ENCODE measurements at places on chromosomes 2 and 18.

DNA sequence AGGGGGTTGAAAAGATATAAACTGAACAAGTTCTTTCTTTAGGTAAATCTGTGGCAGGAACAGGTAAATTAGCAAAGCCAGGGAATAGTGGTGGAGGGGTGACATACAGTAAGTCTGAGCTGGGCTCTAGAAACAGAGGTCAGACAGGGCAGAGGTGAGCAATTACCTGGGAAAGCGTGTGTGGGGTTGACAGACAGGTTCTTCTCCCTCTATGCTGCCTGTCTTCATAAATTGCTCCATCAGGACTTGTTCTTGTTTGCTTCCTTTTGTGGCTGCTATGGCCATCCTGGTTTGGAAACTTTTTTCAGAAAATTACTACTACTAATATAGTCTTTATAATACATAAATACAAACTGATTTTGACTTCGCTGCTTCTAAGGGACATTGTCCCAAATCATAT is 3.4 kb upstream of the ANKRD12 start:
- DNase-seq, result no peak

- no peak for DNase-seq
These were observed 69.3 kb upstream of the SEC11C start for GRCh38 chr18:59070181-59070912.

DNA sequence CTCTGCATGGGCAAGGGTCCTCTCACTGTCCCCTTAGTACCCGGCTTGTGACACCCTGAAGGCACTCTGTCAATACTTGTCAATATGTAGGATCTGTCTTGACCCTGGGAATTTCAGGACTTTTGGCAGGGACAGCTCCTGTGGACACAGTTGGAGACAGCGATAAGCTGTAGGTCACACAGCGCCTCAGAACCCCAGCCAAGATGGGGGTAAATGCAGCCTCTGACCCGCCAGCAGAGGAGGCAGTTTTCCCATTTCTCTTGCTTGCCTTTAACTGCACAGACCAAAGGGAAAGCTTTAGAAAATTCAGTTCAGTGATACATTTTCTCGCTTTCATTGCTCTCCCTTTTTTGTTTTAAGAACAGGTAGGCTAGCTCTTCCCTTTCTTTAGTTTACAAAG is 54.8 kb upstream of the KLHL29 start:
- no peak for DNase-seq

GRCh38 chr2:211477537-211478275 is 921.3 kb downstream of the CPS1 start:
- no peak for DNase-seq

- no peak for DNase-seq
These were observed 65.6 kb upstream of the CD302 start for GRCh38 chr2:159863526-159864160.

GRCh38 chr2:290090-290722 is 2.3 kb upstream of the ALKAL2 start:
- DNase-seq, result no peak

DNA sequence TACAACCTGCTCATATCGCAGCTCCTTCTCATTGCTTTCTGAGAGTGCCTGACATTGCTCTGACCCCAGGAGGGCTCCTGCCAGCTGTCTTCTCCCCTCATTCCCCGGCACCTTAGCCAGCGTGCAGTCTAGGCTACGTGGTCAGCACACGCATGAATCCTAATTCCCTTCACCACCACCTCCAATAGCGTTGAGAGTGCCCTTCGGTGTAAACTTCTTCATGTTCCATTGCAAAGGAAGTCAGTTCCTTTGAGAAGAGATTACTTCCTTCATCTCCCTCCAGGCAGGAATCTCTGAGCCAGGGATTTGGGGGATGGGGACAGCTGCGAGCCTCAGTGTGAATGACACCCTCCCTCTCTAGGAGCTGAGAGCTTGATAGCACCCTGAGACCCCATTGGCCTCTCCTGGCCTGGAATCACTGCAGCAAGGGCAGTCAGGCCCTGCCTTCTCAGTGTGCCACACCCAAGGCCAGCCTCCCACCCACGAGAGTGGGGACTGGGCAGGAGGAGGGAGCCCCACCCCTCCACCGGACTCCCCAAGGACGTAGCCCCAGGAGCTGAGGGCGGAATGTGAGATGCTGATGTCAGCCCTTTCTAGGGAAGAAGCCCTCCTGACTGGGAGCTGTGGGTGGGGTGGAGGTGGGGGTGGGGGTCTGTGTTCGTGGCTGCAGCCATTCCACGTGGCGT is 53.4 kb downstream of the SLC66A2 start:
- DNase-seq, result no peak

DNA sequence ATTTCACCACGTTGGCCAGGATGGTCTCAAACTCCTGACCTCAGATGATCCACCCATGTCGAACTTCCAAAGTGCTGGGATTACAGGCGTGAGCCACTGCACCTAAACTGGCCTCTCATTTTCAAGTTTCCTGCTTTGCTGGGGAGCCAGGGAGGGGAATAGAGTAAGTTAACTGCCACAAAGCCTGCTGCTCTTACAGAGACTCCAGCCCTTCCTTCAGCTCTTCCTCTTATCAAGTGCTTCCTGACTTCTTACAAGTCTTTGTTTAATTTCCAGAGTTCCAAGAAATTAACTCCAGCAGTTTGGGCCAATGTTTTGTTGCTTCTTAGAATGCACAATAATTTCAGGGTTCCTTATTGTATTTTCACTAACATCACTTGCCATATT is 24.3 kb upstream of the UBE2F start:
- no peak for DNase-seq

GRCh38 chr2:127421116-127421800 is 3.0 kb downstream of the PROC start:
- no peak for DNase-seq

DNA sequence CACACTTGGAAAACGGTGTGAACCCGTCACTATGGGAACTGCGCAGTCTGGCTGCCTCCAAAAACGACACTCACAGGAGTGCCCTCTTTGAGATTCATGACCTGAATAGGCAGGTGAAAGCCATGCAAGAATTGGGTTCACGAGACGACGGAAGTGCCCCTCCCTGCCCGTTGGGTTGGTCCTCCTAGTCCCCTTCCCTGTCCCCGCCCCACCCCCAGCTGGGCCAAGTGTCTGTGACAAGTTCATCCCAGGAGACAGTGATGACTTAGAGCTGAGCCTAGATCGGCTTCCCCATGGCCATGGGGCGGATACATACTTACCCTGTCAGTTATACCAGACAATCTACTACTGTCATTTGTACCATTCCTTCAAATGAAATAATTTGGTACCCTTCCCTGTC is 1137.7 kb upstream of the CHAC2 start:
- DNase-seq, result no peak

DNA sequence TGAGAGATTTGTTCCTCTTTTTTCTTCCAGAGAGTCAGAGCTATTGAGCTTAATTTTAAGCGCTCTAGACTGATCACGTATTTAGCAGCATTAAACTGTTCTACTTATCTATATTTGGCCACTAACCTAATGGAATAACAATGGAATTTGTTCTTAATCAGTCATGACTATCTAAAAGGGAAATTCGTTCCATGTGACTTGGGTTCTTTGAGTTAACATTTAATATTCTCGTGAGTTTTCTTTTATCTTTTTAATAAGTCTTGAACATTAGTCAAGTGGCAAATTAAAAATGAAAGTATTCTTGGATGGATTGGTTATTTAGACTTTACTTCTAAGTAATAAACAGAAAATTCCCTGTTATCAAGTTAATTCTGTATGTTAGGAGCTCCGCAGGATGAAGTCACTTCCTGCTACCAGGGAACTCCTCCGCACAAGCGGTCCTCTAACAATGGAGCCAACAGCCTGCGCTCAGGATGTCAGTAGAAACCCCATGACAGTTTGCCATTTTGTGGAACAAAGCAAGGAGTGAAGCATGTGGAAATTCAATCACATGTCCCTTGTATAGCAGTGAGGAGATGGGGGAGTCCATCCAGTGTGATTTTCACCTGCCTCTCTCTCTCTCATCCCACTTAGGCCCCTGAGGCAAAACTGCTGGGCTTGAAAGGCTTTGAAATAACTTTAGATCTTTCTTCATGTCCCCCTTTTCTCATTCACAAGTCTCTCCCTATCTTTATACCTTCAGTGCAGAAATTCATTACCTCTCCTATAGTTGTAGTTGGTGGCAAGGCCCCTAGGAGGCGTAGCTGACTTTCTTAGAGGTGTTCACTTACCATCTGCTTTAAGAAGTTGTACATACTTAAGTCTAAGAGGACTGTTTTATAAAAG is 138.1 kb downstream of the WDR7 start:
- DNase-seq, result no peak

GRCh38 chr2:20704886-20705285 is 37.9 kb downstream of the GDF7 start:
- DNase-seq, result no peak

DNA sequence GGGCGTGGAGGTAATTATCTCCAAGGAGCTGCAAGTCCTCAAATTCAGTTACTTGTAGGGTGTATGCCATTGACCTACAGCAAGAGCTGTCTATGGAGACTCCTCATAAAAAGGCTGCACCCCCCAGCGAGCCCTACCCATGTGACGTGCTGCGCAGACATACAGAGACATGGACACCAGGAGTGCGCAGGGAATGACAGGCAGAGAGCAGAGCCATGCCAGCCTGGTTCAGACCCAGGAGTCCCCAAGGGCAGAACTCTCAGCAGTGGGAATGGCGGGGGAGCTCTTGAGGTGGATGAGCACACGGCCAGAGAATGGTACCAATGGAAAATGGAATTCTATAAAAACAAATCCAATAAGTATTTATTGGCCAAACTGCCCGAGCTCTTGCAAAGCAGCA is 310.1 kb downstream of the MYCN start:
- DNase-seq, result no peak

DNA sequence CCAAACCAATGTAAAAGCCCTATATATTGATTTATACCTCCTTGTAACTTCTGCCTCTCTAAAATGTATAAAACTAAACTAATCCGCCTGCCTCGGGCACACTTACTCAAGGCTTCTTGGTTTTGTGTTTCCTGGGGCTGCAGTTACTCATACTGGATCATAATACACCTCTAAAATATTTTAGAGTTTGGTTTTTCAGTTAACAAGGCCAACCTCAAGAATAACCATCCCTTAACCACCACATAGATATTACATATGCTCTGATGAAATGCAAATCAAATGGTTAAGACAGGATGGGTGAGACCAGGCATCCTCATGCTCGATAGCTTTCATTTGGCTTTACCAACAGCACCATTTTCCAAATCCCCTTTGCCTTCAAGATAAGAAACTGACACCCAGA is 46.4 kb downstream of the UXS1 start:
- no peak for DNase-seq

GRCh38 chr2:203761121-203761520 is 54.7 kb downstream of the CD28 start:
- DNase-seq, result no peak

Data from NCI-H2029 treated with DMSO at 0.1 percent for 48 hours (cell line).